ENCODE measurements at places on chromosomes 4 and X.
A peak's percentile ranks its signal among the peaks of the same experiment; 100 is the strongest.

DNA sequence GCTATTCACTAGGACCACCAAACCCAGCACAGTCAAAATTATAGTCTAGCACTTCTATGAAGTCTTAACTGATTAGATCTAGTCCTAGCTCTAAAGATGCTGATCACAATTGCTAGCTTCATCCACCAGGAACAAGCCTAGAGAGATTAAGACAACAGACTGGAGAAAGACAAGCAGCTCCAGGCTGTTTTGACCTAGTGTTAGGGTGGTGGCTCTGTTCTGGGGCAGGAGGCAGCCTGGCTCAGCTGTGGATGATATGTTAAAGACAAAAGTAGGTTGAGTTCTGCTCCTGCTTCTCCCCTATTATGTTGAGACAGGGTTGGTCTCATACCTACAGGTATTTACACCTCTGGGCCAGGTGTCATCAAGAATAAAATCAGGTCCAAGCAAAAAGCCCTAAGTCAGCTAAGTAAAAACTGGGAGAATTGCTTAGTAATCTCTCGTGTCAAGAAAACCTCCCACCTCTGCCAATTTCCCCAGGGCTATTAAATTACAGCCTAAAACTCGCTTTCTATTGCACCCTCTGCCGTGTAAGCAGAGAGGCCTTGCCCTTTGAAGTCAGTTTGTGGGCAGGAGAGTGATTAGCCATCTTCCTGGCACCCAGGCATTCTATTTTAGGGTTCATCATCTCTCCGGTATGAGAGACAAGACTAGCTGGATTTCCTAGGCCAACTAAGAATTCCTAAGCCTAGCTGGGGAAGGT lies 39.9 kb downstream of the RAB40AL start:
- no peaks in the 10 kb centered on the region for H3K36me3 ChIP-seq
- no peak overlapping the region for H3K4me3 ChIP-seq
- no peak for DNase-seq
- H3K27ac ChIP-seq = no peak overlapping the region
- H3K4me1 ChIP-seq = no peaks in the 10 kb centered on the region

- peaks cover 4% of the 10 kb centered on the region for H3K4me1 ChIP-seq
- peak overlapping the region; percentile 60 for H3K4me3 ChIP-seq
- no peak overlapping the region for H3K27ac ChIP-seq
- no peaks in the 10 kb centered on the region for H3K36me3 ChIP-seq
Measured at GRCh38 chr4:24980064-24980690, 50.6 kb downstream of the LGI2 start.

DNA sequence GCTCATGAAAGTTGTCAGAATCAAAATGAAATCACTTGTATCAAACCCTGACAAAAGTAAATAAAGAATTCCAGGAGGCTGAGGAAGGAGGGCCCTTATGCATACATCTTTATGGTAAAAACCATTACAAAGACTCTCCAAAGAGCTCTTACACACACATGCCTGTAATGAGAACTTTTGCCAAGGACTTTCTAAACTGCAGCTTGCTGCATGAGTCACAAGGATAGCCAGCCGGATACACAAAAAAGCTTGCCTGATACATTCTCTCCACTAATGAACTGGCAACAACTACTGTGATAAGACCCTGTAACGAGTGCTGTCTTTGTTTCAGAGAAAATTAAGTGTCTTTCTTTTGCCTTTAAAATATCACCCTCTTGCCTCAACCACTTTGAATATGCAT lies 618.1 kb downstream of the PPP4R3C start:
- H3K4me1 ChIP-seq = peaks cover 12% of the 10 kb centered on the region
- no peaks in the 10 kb centered on the region for H3K36me3 ChIP-seq
- no peaks in the 10 kb centered on the region for H3K27me3 ChIP-seq
- DNase-seq = no peak
- H3K4me3 ChIP-seq = no peak overlapping the region
- no peak overlapping the region for H3K27ac ChIP-seq

- H3K27ac ChIP-seq = no peak overlapping the region
- DNase-seq = no peak
- H3K4me3 ChIP-seq = no peak overlapping the region
- H3K36me3 ChIP-seq = no peaks in the 10 kb centered on the region
- H3K4me1 ChIP-seq = no peaks in the 10 kb centered on the region
Measured at GRCh38 chr4:75633846-75634245, 3.5 kb upstream of the CDKL2 start.

- peaks cover 4% of the 10 kb centered on the region for H3K36me3 ChIP-seq
- no peak overlapping the region for H3K27ac ChIP-seq
- DNase-seq = no peak
- no peak overlapping the region for H3K4me3 ChIP-seq
Measured at GRCh38 chr4:2599304-2599654, 62.8 kb downstream of the FAM193A start.

DNA sequence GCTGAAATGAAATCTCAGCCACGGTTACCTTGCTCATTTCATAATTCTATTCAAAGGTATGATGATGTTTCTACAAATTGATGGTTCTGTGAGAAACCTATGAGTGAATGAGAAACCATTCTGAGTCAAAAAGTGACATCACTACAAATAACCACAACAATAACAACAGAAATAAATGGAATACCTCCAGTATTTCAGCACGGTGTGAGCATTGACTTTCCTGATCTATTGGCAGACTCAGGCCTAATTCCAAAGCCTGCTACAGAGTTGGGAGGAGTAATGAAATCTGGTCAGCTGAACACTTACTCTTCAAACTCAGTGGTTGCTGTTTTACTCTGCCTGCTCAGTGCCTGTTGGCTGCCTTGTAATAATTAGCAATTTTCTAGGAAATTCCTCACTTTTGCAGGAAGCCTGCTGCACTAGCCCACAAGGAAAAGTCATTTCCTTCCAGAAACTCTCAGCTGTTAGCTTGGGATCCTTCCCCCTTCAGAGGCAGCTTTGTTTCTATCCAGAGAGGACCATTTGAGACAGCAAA lies 18.8 kb upstream of the SYNPO2 start:
- no peaks in the 10 kb centered on the region for H3K36me3 ChIP-seq
- H3K27ac ChIP-seq = no peak overlapping the region
- H3K27me3 ChIP-seq = no peaks in the 10 kb centered on the region
- no peak overlapping the region for H3K4me3 ChIP-seq
- no peak for DNase-seq

GRCh38 chrX:20438871-20439526 lies 172.3 kb upstream of the RPS6KA3 start:
- no peaks in the 10 kb centered on the region for H3K27me3 ChIP-seq
- H3K27ac ChIP-seq = no peak overlapping the region
- no peaks in the 10 kb centered on the region for H3K36me3 ChIP-seq
- no peaks in the 10 kb centered on the region for H3K4me1 ChIP-seq
- no peak overlapping the region for H3K4me3 ChIP-seq

DNA sequence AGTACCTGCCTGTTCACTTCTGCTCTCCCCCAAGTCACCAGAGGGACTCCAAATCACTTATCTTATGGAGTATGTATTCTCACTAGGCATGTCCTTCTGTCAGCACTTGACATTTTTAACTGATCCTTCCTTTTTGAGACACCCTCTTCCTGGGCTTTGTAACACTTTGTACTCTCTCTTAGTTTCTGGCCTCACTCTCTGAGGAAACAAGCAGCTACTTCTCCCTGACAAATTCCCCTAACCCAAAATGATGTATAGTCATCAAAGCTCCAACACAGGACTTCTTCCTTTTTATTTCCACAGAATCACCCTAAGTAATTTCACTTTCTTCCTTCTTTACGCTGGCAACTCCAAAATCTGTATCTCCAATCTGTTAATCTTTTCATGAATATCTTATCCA lies 101.8 kb downstream of the ARAP2 start:
- no peak overlapping the region for H3K27ac ChIP-seq
- H3K27me3 ChIP-seq = no peaks in the 10 kb centered on the region
- H3K4me1 ChIP-seq = no peaks in the 10 kb centered on the region
- H3K4me3 ChIP-seq = no peak overlapping the region
- DNase-seq = no peak

DNA sequence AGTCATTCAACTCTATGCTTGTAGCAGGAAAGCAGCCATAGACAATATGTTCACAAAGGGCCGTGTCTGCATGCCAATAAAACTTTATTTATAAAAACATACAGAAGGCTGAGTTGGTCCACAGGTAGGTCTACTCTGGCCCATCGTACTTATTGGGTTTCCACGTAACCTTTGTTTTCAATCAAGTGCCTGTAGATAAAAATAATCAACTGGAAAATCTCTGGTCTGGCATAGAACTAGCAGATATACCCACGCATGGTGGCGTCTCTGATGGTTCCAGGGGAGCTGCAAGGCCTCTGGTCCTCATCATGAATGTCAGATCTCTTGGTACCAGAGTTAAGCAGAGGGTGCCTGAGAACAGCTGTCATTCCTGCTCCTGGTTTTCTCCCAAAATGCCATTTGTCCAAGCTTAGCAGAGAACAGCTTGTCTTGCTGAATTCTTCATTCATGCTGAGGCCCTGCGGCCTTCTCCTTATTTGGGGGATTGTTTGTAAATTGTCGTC lies 31.4 kb upstream of the JAKMIP1 start:
- DNase-seq = no peak
- H3K27me3 ChIP-seq = no peaks in the 10 kb centered on the region
- no peak overlapping the region for H3K27ac ChIP-seq
- no peak overlapping the region for H3K4me3 ChIP-seq

DNA sequence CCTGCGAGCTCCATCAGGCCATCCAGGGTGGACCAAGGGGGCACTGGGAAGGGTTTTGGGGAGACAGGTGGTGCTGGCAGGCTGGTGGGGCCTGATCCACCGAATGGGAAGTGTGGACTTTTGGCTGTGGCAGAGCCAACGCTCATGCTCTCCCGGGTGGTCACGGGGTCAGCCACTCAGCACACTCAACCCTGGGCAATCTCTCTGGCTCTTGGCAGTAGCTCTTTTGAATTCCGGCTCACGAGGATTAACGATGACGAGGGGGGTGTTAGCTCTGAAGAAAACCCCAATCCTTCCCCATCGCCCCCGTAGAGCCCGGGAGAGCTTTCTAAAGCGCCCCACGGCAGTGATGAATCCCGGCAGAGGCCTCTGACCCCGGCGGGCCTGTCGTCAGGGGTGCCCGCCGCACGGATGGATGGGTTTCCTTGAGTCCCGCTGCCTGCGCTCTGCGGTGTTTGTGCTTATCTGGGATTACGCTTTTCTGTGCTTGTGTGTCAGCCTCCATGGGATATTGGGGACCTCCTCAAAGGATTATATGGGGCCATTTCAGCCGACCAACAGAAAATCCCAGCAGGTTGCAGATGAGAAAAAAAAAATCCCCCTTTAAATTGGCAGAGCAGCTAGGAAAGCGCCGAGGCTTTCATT lies 156.8 kb upstream of the PSAPL1 start:
- H3K36me3 ChIP-seq = no peaks in the 10 kb centered on the region
- DNase-seq = no peak
- no peaks in the 10 kb centered on the region for H3K4me1 ChIP-seq
- H3K4me3 ChIP-seq = no peak overlapping the region

Data from thoracic aorta (tissue), 2 donors.